Stimulated activated CD8-positive, alpha-beta memory T cell treated with anti-CD3 and anti-CD28 coated beads, Interleukin-4, amount 100 ng/mL, for 4 hours (primary cell): ENCODE measurements at places on chromosomes 6 and 20.
A peak's percentile ranks its signal among the peaks of the same experiment; 100 is the strongest.

DNA sequence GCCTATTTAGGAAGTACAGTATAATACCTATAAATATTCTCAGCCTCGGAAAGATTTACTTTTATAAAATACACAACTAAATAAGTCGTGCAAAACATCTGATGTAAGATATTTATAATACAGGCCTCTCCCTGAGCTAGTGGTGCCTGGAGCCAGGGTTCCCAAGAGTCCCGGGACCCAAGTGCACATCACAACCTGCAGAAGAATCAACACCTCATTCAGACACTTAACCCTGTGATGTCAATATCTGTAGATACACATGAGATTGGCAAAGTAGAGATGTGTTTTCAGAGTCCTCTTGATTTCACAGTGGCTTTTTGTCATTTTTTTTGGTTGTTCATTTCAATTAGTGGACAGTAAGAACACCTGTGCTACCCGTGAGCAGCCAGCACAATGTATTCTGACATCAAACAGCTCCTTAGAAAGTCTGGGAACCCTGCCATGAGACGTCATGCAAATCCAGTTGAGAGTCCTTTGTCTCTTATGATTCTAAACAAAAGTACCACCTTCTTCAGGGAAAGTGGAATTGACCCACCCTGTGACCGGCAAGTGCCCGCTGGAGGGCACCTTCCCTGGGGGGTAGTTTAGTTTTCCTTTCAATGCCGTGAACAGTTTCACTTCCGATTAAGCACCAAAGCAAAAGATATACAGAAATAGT, 101.6 kb downstream of the DACT2 start:
- DNase-seq, result no peak

DNA sequence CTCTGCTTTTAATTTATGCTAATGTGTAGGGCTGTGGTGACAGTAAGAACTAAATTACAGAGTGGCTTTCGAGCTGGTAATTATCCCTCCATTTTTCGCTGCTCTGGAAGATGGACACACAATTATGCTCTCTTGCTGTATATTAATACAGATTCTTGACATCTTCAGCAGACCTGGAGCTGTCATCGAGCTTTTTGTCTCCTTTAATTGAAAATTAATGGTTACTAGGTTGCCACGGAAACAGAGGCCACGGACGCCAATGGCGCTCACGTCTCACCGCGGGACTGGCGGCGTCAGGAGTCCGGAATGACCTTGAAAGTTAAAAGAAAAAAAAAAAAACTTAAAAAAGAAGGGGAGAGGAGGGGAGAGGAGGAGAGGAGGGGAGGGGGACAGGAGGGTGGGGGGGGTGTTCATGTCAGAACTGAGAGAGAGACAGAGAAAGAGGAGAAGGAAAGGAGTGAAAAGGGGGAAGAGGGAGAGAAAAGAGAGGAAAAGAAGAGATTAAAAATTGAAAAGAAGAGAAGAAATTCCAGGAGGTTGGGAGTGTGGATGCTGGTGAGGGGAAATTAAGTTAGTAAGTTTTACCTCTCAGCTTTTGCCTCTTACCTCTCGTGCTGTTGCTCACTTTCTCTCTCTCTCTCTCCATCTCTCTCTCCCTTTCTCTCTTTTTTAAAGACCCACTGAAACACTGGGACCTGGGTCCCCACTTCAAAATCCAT, 22.1 kb upstream of the FOXP4 start:
- no peak for DNase-seq

DNA sequence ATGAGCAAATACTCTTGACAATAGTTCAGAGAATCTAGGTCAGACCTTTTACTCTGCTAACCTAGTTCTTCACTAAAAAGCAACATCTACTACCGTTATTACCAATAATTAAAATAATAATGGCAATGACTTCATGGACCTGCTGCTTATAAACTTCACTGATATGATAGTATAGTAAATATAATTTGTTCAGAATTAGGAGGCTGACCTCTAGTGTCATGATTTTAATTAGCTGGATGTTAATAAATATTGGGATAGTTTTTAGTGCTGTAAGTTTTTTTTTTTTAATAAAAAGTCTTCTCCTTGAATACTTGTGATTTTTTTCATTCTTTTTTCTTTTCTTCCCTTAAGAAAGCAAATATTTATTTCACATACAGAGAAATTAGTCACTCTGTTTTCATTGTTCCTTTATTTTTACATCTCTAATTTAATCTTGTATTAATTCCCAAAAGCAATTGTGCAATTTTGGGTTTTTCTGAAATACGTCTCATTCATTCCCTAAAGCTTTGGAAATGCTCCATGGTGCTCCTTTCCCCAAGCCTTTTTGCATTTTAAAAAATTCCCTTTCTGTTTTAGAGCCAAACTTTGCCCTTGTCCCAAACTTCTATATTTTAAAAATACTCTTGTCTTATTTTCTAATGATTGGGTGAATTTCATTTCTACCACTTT, 46.6 kb upstream of the UST start:
- no peak for DNase-seq

GRCh38 chr20:58864346-58864745, 11.8 kb downstream of the GNAS start:
- DNase-seq, result no peak

GRCh38 chr6:46293641-46294316, 123.0 kb upstream of the ENPP5 start:
- DNase-seq, result no peak

DNA sequence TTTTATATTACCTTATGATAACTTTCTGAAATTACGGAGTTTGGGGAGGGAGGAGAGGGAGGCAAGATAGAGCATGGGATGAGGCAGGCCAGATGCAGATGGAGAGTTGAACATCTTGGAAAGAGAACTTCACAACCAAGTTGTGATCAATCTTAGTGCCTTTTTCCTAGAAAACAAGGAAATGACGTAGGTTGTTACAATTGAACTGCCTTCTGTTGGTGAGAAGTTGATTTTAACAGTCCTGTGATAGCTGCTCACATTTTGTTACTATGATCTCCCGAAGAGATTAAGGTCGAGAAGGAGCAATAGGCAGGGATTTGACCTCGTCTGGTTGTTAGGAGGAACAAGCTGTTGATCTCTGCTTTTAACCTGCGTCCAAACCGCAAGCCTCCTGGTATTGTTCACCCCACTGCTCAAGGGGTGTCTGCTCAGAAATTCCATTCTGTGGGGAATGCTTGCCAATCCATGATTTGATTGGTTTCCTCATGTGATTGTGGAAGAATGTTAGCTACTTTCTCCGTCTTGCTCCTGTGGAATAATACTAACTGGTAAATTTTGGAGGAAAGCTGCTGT, 35.1 kb downstream of the TIAM2 start:
- no peak for DNase-seq

- DNase-seq, result no peak
These were observed 12.5 kb upstream of the BCKDHB start for GRCh38 chr6:80094017-80094416.

DNA sequence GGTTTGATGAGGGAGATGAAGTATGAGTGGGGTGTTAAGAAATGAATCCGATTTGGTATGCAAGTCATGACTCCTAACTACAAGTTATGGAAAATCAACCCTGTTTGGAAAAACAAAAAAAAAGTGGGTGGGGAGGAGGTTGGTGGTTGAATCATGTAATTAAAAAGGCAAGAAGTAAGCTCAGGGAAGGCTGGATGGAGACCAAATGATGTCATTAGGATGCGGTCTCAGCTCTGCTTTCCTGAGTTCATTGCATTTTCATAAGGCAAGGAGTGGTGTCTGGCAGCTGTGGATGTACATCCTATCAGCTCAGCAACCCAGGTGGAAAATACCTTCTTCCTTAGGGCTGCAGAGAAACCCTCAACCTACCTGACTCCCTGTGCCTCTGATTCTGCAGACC, 60.4 kb upstream of the AKAP12 start:
- DNase-seq, result no peak

- DNase-seq, result peak; percentile 23
These were observed 21.6 kb upstream of the TULP4 start for GRCh38 chr6:158290659-158291058.

GRCh38 chr6:34912715-34913464, 23.8 kb downstream of the ANKS1A start:
- no peak for DNase-seq

DNA sequence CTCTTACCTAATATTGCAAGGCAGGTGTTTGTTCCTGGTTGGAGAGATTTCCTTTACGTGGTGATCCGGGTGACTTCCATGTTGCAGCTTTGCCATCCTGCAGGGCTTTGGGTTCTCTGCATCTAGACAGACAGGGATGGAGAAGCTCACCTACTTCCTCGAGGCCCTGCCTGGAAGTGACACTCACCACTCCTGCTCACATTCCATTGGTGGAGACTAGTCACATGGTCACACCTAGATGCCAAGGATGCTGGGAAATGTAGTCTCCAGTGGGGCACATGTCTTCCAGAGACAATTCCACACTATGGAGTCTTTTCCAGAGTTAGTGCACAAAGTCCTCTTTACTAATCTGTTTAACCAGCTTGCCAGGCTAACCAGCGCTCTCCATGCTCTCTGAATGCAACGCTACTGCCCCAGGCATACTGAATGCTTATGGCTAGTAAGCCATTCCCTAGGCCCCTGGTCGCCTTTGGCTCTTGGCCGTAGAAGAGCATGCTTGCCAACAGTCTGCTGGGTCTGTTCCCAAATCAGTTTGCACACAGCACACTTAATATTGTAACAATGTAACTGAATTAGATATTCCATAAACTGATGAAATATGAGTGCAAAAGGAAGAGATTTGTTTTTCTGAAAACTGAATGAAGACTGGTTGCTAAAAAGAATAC, 6.7 kb upstream of the KCNK15 start:
- DNase-seq, result no peak

- DNase-seq, result no peak
These were observed 6.0 kb downstream of the MLN start for GRCh38 chr6:33797626-33798342.

- DNase-seq, result no peak
These were observed 151.6 kb downstream of the PRKN start for GRCh38 chr6:162576016-162576415.

- no peak for DNase-seq
These were observed 107.7 kb downstream of the JPH2 start for GRCh38 chr20:44079291-44079690.

DNA sequence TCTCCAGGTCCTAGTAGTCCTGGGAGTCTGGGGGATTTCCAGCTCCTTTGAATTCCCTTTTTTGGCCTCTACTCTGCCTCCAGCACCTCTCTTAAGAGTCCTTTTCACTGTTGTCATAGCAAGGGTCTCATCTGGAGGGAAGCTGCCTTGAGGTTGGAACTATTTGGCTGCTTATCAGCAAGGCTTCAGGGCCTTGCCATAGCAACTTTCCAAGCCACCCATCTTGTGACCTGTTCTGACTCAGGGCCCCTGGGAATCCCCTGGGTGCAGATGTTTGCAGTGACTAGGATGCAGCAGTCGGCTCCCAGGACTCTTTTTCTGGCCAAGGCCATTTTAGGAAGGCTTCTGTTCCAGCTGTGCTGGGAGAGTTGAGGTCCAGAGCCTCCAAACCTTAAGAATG, 12.4 kb downstream of the PKIG start:
- no peak for DNase-seq

GRCh38 chr6:147950623-147950987, 392.0 kb upstream of the SASH1 start:
- DNase-seq, result no peak

DNA sequence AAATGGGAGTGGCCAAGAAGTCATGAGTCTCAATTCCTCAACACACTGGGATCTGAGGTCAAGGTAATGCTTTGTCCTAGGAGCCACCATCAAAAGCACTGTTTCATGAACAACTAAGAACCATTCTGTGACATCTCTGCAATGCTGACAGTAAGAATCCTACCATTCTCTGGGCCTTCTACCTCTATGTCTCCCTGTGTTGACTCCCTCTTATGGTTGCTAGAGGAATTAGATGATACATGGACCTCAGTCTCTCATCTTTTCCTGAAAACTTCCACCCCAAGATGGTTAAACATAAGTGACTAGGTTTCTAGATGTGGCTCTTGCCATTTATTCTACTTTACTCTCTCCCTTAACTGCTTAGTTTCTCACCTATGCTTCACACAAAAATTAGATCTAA, 9.1 kb downstream of the MTRF1L start:
- DNase-seq, result no peak
